ENCODE measurements at places on chromosomes 13 and 19.

DNA sequence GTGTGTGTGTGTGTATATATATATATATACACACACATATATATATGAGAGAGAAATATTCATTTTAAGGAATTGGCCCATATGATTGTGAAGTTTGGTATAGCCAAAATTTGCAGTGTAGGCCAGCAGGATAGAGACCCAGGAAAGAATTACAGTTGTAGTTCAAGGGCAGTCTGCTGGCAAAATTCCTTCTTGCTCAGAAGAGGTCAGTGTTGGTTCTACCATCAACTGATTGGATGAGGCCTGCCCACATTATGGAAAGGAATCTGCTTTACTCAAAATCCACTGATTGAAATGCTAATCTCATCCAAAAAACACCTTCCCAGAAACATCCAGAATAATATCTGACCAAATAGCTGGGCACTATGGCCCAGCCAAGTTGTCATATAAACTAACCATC, 24.0 kb downstream of the RNF6 start:
- no peak for DNase-seq

- no peak for DNase-seq
Measured at GRCh38 chr19:17304386-17305215, 1.1 kb upstream of the MRPL34 start.

GRCh38 chr19:50427318-50427925, 5.3 kb upstream of the MYBPC2 start:
- DNase-seq: no peak

GRCh38 chr13:44605721-44606120, 29.6 kb upstream of the TSC22D1 start:
- no peak for DNase-seq

DNA sequence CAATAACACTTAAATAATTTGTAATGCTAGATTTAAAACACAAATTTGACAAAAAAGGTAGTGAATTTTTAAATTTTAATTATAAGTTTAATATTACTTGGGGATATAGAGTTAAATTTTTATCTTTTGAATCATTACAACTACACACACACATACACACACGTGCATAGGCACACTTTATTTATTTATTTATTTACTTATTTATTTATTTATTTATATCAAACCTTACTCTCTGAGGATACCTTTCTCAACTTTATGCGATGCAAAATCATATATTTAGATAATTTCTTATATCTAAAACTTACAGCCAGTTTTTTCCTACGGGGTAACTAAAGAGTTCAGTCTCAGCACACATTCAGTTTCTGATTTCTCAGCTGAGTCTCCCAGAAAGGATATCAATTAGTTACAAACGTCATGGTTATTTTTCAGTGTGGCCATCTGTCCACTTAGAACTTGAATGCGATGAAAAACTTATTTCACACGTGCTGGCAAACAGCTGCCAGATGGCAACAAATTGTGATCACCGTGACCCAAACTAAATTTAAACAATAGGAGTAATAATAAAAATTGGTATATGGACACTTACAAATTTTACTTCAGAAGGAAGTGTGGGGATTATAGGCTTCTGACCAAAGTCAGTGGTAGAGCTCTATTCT, 683.1 kb upstream of the PRR20A start:
- DNase-seq: no peak

Data from skeletal muscle cell (primary cell).